ENCODE measurements at places on chromosomes 4 and X.
A peak's percentile ranks its signal among the peaks of the same experiment; 100 is the strongest.

GRCh38 chr4:73007526-73008100 lies 61.9 kb downstream of the COX18 start:
- DNase-seq: no peak

DNA sequence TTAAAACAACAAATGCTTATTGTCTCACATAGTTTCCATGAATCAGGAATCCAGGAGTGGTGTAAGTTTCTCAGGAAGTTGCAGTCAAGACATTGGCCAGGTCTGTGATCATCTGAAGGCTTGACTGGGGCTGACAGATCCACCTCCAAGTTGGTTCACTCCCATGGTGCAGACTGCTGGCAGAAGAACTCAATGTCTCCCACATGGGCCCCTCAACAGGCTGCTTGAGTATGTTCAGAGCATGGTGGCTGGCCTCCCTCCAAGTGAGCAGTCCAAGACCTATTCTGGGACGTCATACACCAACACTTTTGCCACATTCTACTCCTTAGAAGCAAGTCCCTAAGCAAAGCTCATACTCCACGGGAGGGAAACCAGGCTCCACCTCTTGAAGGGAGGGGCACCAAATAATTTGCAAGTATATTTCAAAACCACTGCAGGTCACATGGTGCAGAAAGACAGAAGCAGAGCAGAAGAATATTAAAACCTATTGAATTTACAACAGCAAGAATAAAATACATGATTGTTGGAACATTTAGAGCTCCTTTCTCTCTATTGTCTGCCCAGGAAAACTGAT lies 35.3 kb downstream of the LGI2 start:
- DNase-seq: no peak

DNA sequence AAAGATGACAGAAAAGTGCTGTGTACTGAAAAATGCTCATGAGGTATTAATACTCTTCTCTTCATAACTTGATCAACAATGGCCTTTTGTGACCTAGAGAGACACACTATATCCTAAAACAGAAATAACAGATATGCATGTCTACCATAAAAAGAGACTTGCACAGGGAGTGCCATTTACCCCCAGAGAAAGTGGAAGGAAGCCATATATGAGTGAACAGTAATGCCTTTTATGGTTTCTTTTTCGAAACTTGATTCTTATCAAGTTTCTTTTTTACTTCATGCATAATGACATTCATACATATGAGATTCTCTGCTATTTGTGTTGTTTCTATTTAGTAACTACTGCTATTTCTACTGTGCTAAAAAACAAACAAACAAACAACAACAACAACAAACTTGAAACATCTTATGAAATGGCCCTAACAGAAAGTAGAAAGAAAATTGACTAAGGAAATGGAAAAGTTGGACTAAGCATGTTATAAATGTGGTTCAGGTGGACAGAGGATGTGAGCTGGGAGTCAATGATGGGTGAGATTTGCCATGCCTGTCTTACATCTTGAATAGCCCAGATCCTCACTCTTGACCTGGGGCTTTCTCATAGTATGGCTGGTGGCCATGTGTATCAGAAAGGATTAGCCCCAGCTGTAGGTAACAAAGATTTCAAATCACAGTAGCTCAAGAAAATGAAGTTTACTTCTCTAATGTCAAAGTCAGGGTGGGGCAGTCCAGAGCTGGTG lies 43.8 kb downstream of the GEMIN8 start:
- no peak for DNase-seq

DNA sequence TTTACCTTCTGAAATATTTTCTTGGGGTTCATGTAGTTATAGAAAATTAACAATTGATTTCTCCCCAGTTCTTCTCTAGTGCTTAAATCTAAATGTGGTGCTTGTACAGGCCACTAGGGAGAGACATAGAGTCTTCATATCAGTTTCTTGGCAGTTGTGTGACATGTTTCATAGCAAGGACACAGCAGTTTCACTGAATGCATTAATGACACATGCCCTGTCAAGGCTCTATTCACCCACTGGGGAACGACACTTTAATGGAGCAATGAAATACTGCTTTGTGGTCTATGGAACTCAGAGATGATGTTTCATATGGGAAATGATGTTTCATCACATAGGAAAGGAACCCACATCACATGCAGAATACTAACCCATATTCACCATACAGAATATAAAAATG lies 2.8 kb downstream of the VEGFC start:
- DNase-seq: no peak

DNA sequence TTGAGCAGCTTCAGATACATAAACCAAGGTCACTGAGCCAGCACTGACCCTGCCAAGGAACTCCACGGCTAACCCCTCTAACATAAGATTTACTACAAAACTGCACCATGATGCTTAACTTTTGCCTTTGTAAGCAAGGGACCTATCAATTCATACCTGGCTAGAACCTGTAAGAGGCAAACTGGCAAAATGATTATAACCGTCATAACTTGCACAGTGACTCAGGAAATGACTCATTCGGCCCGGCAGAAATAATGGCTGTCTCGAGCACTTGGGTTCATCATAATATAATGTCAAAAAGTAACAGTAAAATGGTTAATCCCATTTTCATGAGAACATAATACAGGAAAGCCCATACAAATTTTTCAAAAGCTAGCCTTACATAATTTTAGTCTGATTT lies 17.2 kb downstream of the RASGEF1B start:
- DNase-seq: no peak

DNA sequence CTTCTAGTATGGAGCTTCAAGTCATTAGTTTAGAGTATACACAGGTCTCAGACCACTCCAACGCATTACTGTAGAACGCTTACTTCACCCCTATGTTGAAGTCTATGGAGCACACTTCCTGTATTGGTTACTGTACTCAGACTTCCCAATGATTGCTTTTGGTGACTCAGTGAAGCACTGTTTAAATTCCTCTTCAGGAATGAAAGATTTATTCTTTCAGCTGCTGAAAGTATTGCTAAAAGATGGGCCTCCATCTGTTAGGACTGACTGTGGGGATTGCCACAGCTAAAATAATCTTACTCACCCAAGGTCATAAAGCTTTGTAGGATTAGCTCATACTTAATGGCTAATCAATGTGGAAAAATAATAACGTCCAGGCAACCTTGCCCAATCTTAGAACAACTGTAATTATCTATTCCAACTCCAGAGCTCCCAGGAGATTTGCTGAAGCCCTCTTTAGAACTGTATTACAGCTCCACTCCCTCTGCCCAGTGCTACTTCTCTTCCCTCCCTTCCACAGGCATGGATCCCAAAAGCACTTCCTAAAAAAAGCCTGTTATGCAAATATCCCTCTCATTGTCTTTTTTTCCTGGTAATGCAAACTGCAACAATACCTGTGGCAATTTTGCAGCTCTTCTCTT lies 281.9 kb upstream of the HS3ST1 start:
- no peak for DNase-seq

DNA sequence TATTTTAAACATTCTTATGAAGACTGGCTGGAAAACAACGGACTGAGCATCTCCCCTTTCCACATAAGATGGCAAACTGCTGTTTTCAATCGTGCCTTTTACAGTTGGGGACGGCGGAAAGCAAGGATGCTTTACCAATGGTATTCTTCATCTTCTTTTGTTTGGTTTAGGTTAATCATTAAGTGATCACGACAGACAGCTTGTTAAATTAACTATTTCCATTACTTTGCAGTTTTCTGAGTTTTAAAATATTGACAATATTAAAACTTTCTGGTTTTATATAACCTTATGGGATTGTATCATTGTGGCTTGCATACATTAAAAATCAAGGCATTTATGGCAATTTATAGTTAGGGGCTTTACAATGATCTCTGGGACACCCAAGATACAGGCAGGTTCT lies 3.8 kb downstream of the MBTPS2 start:
- no peak for DNase-seq

DNA sequence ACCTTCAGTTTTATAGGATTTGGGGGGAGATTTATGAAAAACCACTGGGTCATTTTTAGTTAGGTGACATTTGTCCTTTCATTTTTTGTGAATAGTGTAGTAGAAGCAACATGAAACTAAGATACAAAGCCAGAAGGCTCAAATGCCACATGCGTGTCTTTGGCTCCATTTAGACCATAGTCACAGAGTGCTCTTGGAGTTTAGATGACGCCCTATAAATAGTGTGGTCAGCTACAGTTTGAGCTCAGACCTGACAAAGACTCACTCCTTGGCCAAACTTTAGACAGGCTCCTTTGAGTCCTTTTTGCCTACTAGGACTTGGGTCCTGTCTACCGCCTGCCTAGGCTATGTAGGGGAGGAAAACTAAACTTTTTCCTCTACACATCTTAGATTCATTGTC lies 16.8 kb upstream of the PAGE1 start:
- DNase-seq: no peak

- DNase-seq: no peak
Measured at GRCh38 chr4:74919783-74920182, 13.1 kb upstream of the PARM1 start.

GRCh38 chrX:50003467-50003866 lies 81.1 kb downstream of the CLCN5 start:
- DNase-seq: no peak

DNA sequence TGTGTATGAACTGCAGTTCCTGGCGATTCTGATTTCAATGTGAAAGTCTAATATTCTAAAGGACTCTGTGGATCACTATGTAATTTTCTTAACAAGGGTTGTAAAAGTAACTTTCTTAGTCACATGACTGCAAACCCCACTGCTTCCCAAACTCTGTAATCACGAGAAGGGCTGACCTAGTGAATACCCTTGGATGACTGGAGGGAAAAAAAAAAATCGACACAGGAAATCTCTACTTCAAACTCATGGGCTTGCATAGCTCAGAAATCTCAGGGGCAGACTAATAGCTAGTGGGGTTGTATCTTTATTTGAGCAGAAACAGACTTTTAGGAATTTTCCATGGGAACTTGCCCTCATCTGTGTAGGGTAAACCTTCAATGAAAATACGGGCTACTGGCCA lies 4.8 kb upstream of the MXRA5 start:
- DNase-seq: no peak

DNA sequence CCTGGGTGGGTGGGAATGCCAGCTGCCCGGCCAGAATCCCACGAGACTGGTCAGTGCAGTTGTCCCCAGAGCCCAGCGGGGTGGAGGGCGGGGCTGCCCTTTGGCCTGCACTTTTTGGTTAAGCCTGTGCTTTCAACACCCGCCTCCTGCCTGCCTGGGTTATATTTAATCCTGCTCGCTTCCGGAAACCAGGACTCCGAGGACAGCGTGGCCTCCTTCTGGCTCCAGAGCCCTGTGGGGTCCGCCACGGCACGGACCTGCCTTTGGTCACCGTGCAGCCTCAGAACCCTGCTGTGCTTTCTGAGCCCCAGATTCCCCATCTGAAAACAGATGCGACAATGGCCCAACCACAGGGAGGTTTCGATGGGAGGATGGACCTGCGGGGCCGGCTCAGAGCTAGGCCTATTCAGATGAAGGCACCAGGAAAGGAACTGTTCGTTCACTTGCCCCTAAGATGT lies 29.4 kb upstream of the KIAA0232 start:
- peak; percentile 82 for DNase-seq

DNA sequence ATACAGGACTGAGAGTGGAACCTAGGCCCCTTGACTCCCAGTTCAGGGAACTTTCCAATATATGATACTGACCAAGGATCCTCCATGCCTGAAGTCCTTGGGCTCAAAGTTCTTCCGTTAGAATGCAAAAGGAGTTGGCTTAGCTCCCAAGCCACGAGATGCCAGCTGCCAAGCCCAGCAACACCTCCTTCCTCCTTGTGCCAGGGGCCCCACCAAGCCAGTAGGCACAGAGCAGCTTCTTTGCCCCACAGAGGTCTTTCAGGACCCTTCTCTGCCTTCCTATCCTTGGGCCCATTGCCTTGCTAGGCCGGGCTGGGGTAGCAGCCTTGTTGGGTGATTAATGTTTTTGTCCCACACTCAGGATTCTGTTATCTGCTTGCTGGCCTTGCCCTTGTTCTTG lies 105.6 kb downstream of the EFNB1 start:
- no peak for DNase-seq

DNA sequence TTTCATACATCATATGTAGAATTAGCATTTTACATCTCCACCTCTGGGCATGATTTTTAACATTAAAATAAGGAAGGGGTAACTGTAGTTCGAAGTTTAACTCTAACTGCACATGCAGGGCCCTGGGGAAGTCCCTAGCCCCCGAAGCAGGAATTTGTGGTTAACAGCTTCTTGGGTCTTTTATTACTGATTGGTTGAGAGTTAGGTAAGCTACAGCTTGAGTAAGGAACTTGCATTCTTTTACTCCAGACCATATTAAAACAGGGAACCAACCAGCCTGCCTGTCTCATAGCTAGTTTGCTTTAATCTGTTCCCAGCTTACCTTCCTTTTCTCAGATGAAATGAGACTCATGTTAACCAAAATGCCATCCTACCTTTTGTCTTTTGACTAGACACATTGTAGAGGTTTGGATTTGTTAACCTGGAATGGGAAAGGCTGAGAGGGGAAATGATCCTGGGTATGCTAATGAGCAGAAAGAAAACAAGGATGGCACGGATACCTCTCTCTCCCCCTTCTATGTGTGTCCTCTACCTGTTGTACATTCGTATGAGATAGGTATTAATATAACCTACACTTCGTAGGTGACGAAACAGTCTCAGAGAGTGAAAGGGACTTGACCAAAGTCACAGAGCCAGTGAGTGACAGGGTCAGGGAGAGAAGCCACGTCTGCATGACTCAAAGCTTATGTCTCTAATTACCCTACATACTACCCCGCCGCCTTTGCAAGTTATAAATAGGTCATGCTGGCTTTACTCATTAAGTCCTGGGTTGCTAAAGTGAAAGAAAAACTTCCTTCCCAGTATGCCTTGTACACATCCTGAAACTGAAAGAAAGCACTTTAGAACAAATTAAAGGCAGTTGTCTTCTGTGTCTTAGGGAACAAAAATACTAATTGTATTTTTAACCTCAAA lies 119.5 kb upstream of the AFF2 start:
- no peak for DNase-seq

- DNase-seq: no peak
Measured at GRCh38 chr4:26749867-26750266, 110.8 kb upstream of the STIM2 start.

GRCh38 chrX:40912576-40912975 lies 172.7 kb upstream of the USP9X start:
- DNase-seq: peak; percentile 23

DNA sequence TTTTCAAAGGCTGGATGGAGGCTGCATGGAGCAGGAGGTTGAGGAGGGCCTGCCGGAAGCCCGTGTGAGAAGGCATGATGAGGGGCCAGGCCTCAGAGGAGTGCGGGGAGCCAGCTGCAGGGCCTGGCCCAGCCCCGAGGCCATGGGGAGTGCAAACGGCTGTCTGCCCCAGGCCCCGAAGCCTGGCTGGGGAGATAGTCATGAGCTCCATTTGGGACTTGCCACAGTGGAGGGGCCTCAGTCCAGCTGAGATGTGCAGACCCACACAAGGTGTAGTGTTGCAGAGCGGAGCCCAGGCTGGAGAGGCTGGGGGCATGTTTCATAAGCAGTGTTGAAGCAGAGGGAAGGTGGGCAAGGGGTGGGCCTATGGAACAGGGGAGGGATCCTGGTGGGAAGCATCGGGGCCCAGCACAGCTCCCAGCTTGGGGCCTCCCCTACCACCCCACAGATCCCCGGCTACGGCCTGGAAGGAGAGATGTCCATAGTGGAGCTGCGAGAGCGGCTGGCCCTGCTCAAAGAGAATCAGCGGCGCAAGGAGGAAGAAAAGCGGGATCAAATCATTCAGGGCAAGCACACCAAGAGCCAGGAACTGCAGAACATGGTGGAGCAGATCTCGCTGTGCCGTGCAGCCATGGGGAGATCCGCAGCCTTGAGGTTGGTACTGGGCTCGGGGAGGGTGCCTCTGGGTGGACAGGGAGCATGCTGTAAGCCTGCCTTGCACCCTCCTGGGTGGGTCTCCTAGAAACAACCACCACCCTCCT lies 9.1 kb upstream of the RNF4 start:
- DNase-seq: no peak

- DNase-seq: no peak
Measured at GRCh38 chr4:183507925-183508696, 3.3 kb downstream of the ING2 start.

GRCh38 chr4:139625482-139625881 lies 40.1 kb upstream of the MGST2 start:
- DNase-seq: no peak
